NCI-H1436 (cell line): ENCODE measurements at places on chromosomes 7 and 10.

DNA sequence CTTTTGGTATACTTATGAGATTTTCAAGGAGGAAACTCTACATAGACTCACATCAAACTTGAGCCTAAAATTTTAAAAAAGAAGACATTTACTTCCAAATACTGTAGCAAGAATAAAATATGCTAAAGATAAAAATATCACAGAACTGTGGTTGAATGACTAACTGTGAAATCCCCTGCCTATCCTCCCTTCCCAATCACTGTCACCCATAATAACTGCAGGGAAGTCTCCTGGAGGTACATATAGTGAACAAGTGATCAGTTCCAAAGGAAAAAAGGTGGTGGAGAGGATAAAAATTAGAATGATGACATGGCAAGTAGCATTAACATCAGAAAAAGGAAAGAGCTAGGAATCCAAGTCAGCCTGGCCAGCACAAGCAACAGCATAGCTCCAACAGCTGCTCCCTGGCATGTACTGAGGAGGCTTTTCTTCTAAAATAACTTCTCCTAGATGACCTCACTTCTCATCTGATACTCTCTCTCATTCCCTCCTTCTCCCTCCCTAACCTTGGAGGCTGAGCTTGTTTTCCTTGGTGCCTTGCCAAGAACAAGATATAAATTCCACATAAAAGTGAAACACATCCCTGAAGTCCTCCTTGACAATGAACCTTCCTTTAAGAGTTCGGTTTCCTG, 124.0 kb downstream of the IQUB start:
- no peak for DNase-seq

DNA sequence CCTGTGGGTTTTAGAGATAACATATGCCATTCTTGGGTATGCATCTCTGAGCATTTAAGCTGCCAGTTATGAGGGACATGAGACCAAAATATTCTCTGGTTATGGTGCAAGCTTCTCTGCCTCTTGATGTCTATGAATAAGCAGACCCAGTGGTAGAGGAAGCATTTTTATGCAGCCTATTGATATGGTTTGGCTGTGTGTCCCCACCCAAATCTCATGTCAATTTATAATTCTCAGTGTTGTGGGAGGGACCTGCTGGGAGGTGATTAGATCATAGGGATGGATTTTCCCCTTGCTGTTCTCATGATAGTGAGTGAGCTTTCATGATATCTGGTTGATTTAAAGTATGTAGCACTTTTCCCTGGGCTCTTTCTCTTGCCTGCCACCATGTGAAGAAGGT, 187.2 kb downstream of the ARHGAP12 start:
- no peak for DNase-seq

GRCh38 chr7:80722616-80723195, 84.3 kb downstream of the CD36 start:
- DNase-seq, result no peak

- DNase-seq, result no peak
Measured at GRCh38 chr10:113021268-113022040, 71.4 kb downstream of the TCF7L2 start.

GRCh38 chr7:1943933-1944618, 274.0 kb downstream of the ELFN1 start:
- no peak for DNase-seq

DNA sequence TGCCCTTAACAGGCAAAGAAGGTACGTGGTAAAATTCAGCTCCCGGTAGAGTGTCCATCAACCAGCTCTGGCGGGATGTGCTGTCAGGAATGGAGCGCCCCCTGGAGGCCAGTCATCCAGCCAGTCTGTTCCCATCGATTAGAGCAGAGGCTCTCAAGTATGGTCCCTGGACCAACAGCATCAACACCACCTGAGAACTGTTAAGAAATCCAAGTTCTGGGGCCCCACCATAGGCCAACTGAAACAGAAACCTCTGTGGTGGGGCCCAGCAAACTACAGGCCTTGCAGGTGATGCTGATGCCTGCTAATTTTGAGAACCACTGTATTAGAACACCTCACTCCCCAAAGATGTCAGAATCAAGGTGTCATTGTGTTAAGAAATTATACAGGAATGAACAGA, 109.2 kb downstream of the DPY19L1 start:
- DNase-seq, result no peak

- no peak for DNase-seq
Measured at GRCh38 chr7:135128931-135129330, 18.9 kb upstream of the TMEM140 start.
